ENCODE measurements at places on chromosomes 13 and 19.

DNA sequence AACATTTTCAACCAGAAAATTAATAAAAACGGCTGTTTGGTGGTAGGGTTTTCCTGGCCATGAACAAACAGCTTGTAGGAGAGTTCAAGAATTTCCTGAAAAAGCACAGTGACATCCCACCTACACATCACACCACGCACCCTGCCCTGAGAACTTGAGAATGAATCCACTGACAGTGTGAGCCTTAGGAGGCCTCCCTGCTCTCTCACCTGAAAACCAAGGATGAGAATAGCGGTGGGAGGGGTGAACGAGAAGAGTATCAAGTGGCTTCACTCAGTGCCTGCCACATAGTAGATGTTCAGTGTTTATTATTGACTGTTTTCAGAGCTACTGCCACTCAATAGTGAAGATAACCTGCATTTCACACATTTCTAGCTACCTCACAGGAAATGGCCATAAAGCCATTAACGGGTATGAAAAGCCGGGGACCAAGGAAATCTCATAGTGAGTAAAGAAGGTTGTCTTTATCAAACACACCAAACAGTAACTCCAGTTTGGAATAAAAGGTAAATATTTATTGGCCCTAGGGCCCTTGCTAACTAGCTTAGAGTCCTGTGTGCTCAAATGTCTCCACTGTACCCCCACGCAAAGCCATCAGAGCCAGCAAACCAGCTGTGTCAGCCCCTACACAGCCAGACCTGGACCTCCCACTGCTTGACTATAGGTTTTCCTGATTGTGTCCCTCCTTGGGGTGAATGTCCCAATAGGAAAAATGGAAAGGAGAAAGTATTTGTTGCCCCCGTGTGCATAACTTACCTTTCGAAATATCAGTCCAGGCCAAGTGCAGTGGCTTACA lies 40.6 kb downstream of the TPT1 start:
- no peak for DNase-seq

DNA sequence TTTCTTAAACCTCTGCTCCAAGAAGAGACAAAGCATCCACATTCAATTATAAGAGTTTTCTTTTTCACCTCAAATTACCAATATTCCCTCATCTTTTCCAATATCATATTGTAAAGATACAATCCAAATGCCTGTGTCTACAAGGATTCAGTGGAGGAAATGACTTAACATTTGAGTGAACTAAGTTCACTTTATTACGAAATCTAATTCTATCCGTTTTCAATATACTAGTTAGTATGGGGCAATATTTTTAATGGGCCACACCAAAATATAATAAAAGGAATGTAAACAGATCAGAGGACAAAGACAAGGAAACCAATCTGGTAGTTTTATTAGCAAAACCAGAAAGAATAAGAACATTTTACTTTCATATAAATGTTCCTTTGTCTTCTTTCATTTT lies 136.0 kb downstream of the DCLK1 start:
- no peak for DNase-seq

DNA sequence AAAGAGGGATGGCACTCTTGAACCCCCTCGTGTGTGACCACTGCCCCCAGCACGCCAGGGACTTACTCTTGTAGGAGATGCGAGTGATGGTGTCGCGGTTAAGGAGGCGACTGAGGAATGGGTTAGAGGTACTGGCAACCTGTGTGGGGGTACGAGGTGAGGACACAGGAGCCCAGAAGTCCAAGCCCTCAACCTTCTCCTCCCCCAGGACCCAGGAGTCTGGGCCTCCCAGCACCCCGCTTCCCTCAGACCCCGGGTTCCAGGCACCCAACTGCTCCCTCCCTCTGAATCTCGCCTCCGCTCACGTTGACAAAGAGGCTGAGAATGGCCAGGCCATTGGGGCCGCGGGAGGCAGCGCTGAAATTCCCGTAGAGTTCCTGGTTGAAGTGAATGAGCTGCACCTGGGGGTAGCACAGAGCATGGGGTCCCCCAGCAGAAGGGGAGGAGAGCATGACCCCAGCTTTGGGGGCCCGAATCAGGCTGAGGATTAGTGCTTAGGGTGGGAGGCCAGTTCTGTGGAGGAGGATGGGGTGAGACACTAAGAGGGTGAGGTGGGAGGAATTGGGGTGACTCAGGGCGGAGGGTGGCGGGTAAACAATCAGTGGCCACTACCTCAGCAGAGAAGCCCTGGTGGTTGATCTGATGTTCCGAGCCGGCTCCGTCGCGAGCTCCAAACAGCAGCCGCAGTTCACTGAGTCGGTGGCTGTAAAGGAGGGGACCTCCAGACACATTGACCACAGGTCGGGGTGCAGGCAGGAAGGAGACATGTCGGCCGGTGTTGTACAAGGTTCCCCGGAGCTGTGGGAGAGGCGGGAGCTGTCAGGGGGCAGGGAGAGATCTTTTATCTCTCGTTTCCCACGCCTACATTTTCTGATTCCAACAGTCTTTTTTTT lies 2.5 kb upstream of the DBP start:
- DNase-seq: no peak

DNA sequence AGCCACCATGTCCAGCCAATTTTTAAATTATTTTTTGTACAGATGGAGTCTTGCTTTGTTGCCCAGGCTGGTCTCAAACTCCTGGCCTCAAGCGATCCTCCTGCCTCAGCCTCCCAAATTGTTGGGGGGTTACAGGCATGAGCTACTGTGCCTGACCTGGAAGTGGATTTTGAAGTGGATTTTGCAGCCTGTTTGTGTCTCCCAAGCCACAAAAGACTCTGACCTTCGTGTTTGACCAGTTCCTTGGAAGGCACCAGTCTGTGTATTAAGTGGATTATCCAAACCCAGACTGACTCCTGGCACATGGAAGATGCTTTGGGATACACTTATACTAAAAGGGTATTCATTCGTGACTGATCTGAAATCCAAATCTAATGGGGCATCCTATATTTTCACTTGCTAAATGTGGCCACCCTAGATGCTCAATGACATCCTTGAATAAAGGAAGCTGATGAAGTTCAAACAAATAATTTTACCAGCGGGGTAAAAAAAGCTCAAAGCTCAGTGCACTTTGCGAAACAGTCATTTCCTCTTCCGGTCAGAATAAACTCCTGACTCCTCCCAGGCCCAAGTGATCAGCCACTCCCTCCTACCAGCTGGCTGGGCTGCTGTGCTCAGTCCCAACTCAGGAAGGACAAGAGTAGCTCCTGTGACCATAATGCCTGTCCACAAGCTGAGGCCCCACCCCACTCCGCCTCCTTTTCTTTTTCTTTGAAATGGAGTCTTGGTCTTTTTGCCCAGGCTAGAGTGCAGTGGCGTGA lies 32.6 kb upstream of the GATAD2A start:
- DNase-seq: peak; percentile 78

DNA sequence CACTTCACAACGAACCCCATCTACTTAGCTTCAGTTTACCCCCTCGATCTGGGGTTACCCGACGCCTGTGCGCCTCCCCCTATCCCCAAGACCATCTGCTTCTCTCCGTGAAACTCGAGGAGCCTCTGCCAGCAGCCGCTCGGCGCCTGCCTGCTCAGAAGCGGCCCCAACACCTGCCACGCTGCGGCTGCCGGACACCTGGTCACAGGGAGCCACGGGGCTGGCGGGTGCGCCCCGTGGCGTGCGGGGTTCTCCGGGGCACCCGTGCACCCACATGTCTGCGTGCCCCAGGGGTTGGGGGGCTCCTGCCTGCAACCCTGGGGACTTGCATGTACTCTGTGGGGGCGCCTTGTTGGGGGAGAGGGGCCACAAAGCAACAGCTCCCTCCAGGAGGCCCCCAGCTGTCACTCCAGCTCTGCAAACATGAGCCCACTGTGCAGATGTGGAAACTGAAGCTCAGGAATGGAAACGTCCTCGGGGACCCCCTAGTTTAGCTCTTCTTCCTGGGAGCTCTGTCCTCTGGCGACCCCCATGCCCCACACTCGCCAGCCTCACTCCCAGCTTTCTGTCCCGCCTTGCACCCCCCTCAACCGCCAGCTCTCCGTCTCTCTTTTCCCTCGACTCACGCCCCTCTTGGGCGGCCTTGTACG lies 7.0 kb upstream of the SEMA6B start:
- DNase-seq: no peak

DNA sequence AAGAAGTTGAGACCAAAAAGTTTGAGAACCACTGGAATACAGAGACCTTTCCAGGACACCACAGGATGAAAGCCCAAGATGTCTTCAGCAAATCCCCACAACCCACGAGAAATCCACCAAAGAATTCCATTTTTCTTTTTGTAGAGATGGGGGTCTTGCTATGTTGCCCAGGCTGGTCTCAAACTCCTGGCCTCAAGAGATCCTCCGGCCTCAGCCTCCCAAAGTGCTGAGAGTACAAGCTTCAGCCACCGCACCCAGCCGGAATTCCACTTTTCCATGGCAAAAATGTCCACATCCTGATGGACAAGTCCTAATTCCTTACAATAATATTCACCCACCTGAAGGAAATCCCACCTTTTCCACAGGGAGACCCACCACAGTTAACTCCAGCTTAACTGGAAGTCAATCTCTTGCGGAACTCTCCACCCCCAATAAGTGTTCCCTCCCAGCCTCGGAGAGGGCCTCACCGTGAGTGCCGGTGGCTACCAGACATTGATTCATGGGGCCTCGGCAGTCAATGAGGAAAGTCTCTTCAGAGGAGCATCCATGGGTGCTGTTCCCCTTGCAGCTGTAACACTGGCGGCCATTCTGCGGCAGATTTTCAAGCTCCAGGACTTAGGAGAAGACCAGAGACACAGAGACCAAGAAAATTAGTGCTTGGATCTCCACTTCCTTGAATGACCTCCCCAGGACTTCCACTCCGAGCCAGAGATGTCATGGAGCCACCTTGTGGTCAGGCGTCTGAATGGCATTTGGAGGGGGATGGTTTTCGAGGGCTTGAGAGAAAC lies 12.3 kb upstream of the CADM4 start:
- DNase-seq: peak; percentile 47

Data from LoVo (cell line).